Activated T-cell treated with anti-CD3 and anti-CD28 coated beads, Interleukin-2, amount 50 U/mL, for 1 hour (primary cell): ENCODE measurements at places on chromosomes 6 and 20.

DNA sequence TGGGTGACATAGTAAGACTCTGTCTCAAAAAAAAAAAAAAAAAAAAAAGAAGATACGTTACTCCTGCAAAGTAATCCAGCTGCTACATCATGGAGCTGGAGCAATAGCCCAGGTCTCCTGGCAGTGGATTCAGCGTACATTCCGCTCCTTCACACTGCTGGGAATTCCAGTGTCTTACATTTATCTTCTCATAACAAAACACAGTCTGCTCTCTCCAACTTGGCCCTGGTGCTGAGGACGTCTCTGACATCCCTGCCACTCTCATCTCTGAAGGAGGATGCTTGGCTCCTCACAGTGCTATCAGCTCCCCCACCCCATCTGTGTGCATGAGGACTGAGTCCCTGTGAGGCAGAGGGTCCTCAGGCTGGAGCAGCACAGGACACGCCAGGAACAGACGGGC is 529.8 kb downstream of the CD83 start:
- no peak for DNase-seq

GRCh38 chr20:46195264-46196036 is 77.3 kb downstream of the CD40 start:
- no peak for DNase-seq

DNA sequence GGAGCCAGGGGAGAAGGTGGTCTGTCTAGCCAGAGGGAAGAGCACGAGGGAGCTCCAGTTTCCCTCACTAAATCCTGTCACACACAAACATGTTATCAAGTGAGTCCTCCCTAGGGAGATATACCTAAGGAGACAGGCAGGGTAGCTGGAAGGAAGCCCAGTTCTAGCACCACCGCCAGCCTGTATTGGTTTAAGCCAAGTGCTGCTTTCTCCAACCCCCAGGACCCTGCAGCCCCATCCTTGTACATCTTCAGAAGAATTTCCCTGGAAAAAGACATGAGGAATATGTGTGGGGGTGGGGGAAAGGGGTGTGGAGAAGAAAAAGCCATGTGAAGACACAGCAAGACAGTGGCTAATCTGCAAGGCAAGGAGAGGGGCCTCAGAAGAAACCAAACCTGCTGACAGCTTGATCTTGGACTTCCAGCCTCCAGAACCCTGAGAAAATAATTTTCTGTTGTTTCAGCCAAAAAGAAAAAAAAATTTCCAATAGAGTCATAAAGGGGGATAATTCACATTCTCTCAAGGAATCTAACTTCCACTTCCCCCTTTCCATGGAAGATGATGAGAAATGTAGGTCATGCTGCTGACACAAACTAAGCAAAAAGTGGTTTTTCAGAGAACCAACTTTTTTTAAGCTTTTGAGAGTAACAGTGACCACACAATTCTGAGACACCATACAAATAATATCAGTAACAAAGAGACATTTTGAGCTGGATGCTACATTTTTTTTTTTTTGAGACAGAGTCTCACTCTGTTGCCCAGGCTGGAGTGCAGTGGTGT is 103.2 kb upstream of the PRDM1 start:
- no peak for DNase-seq

- no peak for DNase-seq
Observed at GRCh38 chr20:63808145-63808724, 22.8 kb downstream of the ZBTB46 start.

GRCh38 chr6:49570474-49571079 is 20.1 kb downstream of the C6orf141 start:
- DNase-seq = no peak

- no peak for DNase-seq
Observed at GRCh38 chr6:136950436-136951126, 28.5 kb downstream of the SLC35D3 start.
